ENCODE measurements at places on chromosomes 12 and 14. TPM values are rescaled to one million over a fixed set of nuclear protein-coding genes. Genes with fewer than 3 reads are reported as not detected.

CREBL2 gene
- polyA plus RNA-seq: 16.2 TPM

KRT75 gene
- not detected for polyA plus RNA-seq

TBC1D30 gene
- polyA plus RNA-seq: 0.29 TPM

MMP19 gene
- 5.7 TPM for polyA plus RNA-seq

GMFB gene
- 9.4 TPM for polyA plus RNA-seq

SMIM41 gene
- polyA plus RNA-seq: not detected

ARID2 gene
- polyA plus RNA-seq: 8.0 TPM

RASSF9 gene
- polyA plus RNA-seq: 0.32 TPM

AVPR1A gene
- polyA plus RNA-seq: not detected

RTN1 gene
- polyA plus RNA-seq: 1.6 TPM

ANO2 gene
- polyA plus RNA-seq: not detected

TAOK3 gene
- polyA plus RNA-seq: 18.1 TPM

SERPINA4 gene
- polyA plus RNA-seq: not detected

STYX gene
- 3.5 TPM for polyA plus RNA-seq

SIX6 gene
- not detected for polyA plus RNA-seq

PLEKHG3 gene
- 5.1 TPM for polyA plus RNA-seq

FAM181A gene
- not detected for polyA plus RNA-seq

KIAA0586 gene
- 9.2 TPM for polyA plus RNA-seq

INTS13 gene
- polyA plus RNA-seq: 9.7 TPM

COX14 gene
- polyA plus RNA-seq: 204 TPM

All from SK-N-SH (cell line).